Amygdala (tissue), 56 donors: ENCODE measurements at places on chromosomes 6 and 20.

DNA sequence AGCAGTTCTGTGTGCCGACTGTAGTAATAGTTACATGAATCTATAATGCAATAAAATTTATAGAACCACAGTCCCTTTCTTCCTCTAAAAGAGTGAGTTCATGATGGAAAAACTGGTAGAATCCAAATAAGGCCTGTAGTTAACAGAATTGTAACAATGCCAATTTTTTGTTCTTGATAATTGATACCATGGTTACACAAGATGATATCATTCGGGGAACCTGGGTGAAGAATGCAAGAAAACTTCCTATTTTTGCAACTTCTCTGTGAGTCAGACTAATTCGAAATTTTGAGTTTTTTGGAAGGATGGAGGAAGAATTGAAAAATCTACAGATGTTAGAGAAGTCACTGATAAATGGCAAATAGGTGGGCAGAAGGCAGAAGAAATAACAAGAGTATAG, 381.8 kb downstream of the CDKAL1 start:
- DNase-seq = no peak

GRCh38 chr6:82408952-82409431, 45.4 kb downstream of the TPBG start:
- DNase-seq = no peak

DNA sequence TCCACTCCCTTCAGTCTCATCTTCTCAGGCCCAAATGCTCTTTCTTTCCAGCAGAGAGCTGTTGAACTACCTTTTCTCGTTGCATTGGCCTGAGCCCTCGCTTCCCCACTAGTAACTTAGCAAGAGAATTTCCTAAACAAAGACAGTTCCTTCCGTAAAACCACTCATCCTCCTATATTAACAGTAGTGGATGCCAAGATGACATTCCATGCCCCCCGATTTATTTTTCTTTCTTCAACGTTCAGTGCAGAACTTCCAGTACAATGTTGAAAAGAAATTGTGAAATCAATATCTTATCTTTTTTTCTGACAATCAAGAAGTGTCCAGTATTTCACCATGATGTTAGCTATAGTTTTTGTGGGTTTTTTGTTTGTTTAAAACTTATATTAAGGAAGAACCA, 45.8 kb downstream of the SOX4 start:
- DNase-seq = no peak

GRCh38 chr20:61830991-61831390, 234.7 kb downstream of the TAF4 start:
- no peak for DNase-seq

DNA sequence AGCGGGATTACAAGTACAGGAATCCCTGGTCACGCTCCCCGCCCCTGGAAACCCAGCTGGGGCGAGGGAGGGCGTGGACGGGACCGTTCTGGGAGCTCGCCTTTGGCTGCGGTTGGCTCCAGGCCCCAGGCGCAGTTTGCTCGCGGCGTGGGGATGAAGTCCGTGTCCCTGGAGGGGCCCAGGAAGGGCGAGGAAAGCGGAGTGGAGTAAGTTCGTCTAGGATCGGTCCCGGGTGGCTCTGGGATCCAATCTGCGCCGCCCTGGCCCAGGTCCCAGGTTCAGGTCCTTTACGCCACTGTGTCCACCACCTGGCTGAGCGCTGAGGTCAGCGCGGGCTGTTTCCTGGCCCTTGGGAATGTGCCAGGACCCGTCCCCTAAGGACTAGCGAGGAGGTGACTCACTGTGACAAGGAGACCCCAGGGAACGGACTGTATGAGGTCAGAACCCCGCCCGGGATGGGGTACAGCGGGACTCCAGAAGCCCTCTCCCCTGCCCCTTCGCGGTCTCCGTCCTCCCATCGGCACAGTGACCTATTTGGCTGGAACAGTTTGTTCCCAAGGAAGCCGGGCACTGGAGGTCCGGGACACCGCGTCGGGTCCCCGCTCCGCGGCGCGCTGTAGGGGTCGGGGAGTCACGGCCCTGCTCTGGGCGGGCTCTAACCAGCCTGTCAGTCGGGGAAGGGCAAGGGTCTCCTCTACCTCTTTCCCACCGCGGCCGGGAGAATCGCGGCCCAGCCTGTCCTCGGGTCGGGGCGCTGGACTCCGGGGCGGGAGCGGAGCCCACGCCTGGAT, 724 bp downstream of the CDKN1A start:
- DNase-seq = no peak

DNA sequence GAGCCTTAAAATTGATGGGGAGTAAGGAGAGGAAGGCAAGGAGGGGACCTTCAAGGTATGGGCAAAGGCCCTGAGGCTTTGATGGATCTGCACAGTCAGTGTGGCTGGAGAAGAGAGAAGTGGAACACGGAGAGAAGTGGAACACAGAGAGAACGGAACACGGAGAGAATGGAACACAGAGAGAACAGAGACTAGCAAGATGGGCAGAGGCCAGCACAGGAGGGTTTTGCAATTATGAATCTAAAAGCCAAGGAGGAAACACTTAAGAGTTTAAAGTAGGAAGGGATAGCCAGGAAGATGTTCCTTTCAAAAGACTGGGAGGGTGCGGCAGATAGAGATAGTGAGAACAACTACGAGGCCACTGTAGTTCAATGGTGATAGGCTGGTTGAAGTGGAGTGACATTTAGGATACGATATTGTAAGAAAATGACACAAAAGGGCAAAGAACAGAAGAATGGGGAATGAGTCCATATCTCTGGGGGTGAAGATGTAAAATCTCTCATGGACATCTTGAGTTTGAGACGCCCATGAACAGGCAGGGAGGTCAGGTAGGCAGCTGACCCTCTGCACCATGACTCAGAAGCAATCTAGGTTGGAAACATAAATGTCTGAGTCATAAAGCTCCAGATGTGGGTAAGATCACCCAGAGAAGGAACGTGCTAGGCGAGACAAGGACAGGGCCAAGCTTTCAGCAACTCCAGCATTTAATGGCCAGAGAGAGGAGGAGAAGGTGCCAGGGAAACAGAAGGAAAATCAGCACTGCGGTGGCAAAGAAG, 25.4 kb downstream of the ZMYND8 start:
- DNase-seq = no peak

GRCh38 chr20:13291157-13291556, 70.1 kb downstream of the ISM1 start:
- no peak for DNase-seq

DNA sequence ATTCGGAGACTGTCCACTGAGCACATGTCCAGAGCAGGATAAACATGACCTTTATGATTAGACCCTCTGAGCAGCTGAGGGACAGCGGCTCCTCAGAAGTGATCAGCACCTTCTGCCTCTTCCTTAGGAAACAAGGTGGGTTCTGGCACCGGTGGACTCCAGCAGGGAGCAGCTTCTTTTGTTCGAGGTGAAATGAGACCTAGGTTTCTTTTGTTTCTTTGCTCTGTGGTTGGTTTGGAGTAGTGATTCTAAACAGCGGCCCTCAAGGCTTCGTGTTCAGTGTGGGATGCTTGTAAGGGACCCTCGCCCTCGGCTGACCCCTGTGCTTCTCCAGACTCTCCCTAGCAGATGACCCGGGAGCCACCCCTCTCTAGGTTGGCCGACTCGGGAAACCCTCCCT, 14.6 kb upstream of the FRMD1 start:
- DNase-seq = no peak

DNA sequence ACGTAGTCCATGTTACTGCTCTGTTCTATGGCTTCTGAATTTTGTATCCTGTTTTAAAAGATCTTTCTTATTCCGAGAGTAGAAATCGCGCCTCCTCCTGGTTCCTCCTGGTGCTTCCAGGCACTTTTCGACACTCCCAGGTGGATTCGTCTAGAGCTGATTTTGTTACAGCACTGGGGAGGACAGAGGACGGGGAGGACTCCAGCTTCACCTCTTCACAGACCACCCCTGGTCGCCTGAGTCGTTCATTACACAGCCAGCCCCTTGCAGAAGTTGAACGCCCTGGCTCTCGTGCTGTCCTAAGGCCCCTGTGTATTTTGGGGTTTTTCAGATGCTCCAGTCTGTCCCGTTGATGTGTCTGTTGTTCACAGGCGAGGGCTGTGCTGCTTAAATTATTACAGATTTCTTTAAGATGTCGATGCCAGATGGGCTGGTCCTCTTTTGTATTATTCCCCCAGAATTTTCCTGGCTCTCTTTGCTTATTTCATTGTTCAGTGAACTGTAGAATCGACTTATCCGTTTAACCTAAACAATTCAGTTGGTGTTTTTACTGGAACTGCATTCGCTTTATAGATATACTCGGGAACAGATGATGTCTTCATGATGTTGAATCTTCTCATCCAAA, 30.5 kb downstream of the COL20A1 start:
- DNase-seq = no peak

DNA sequence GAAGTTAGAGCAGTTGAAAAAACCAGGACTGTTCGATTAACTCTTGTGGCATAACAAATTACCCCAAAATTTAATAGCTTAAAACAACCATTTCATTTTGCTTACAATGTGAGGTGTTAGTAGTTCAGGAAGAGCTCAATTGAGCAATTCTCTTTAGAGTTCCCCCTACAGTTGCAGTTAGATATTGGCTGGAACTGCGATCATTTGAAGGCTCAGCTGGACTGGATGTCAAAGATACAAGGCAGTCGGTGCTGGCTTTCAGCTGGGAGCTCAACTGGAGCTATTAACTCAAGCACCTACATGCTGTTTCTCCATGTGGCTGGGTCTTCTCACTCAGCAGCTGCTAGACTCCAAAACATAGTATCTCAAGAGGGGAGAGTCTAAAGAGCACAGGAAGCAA, 96.0 kb upstream of the LOC128125822 start:
- DNase-seq = no peak

GRCh38 chr20:49516916-49517804, 34.7 kb upstream of the KCNB1 start:
- no peak for DNase-seq

GRCh38 chr6:118017301-118017848, 110.3 kb downstream of the SLC35F1 start:
- DNase-seq = no peak

- DNase-seq = no peak
Measured at GRCh38 chr6:22095836-22096235, 201.0 kb downstream of the PRL start.

DNA sequence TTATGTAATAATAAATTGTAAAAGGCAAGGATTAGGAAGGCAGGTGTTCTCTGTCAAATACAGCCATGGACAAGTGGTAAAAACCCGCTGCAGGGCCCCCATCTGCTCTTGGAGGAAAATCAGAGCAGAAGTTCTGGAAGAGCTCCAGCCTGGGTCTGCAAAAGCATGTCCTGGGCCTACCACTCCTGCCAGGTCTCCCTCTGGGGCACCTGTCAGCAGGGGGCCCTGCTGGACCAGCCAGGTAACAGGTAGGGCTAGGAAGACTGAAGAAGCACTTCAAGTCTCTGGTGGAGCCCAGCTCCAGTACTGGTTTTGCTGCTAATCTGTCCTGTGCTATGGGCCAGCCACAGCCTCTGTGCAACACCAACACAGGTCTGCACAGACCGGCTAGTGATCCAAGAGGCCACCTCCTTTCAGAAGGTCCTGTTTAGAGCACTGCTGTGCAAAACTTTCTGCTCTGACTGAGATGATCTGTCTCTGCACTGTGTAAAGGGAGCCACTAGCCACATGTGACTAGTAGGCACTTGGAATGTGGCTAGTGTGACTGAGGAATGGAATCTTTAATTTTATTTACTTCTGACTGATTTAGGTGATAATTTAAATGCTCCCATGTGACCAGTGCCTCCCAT, 30.2 kb downstream of the RRBP1 start:
- no peak for DNase-seq

- DNase-seq = no peak
Measured at GRCh38 chr20:32368925-32369324, 10.8 kb downstream of the ASXL1 start.

DNA sequence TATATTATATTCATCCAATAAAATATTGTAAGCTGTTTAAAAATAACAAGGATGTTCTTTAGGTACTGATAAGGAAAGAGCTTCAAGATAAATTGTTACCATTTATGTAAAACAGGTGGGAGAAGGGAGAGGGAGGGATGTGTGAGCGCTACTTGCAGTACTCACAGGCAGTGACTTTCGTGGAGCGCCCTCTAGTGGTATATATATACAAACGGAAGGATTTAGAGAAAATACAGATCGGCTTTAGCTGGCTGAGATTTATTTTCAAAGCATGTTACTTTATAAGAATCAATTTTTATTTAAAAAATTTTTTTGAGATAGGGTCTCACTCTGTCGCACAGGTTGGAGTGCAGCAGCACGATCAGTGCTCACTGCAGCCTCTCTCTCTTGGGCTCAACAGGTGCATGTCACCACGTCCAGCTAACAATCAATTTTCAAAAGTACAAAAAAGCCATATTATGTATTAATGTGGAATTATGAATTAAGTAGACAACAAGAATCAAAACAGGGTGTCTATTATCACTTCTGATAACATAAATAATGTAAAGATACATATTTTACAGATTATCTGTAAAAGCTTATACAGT, 3.3 kb upstream of the MOG start:
- peak; percentile 71 for DNase-seq

DNA sequence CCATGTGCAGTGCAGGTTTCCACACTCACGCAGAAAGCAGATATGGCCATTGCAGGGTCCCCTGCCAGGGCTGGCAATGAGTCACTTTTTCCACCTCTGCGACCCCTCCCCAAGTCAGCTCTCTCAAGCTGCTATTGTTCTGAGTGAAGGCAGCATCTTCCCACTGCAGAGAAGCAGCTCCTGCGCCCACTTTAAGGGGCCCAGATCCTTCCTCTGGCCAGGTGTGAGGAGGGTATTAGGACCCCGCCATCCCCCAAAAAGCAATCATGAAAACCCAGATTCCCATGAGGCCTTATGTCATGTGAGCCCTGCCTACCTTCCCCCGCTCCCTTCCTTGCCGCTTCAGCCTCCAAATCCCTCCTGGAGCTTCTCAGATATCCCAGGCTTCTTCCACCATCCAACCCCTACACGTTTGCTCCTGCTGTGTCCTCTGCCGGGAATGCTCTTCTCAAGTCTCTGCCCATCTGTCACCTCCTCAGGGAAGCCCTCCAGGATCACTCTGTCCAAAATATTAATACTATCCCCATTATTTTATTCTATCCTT, 220.3 kb downstream of the NFATC2 start:
- DNase-seq = no peak

DNA sequence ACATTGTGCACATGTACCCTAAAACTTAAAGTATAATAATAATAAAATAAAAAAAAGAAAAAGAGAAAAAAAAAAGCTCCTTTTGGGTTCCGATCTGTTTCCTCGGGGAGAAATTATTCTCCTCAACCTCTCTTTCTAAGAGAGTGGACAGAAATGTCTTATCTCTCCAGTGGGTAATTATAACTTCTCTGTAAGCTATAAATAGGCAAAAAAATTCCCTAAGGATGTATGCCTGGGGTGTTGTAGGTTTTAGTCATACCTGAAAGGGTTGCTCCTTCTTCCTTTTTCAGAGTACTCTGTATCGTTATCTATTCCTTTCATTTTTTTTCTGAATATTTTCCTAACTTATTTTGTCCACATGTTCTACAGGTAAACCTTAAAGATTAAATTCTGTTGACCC, 169.7 kb upstream of the PTPRK start:
- DNase-seq = no peak

DNA sequence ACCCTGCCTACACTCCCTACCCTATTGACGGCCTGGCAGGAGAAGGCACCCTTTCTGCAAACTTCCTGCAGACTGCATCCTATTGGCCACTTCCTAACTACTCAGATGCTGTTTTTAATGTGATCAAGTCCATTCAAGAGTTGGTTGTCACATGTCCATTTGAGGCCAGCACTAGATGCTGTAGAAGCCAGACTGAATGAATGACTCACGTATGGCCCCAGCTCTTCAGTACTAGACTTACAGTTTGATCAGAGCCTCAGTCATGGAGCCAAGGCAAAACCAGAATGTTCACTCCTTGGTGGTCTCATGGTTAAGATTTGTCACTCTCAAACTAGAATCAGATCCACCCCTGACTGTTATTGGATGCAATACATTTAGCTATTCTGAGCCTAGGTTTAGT, 101.7 kb downstream of the OPRM1 start:
- no peak for DNase-seq
